ENCODE measurements at places on chromosomes 3 and 15.

DNA sequence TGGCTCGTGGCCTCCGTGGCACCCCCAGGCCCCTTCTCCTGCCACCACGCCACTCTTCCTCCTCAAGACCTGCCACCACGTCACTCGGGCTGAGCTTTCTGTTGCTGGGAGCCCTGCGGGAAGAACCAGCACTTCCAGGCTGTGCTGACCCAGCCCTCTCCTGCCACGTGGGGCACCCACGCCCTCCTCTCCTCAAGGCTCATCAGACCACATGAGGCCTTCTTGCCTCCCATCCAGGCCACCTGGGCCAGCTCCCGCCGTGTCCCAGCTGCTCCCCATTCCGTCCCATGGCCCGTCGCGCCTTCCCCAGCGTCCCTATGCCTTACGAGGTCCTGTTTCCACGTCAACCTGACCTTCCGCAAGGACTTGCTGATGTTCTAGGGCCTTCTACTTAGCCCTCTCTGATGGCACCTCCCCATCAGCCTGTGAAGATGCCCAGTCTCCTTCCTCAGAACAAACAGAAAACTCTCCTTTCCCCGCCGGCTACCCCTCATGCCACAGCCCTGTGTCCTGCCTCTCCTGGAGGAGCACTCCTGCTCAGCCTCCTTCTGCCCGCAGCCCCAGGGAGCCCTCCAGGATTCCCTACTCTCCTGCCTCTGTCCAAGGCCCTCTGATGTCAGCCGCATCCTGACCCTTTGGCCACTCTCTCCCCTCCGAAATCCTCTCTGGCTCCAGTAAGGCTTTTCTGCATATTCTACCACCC lies 71.1 kb upstream of the BLM start:
- no peak for DNase-seq

GRCh38 chr3:107882881-107883280 lies 207.9 kb downstream of the CD47 start:
- no peak for DNase-seq

DNA sequence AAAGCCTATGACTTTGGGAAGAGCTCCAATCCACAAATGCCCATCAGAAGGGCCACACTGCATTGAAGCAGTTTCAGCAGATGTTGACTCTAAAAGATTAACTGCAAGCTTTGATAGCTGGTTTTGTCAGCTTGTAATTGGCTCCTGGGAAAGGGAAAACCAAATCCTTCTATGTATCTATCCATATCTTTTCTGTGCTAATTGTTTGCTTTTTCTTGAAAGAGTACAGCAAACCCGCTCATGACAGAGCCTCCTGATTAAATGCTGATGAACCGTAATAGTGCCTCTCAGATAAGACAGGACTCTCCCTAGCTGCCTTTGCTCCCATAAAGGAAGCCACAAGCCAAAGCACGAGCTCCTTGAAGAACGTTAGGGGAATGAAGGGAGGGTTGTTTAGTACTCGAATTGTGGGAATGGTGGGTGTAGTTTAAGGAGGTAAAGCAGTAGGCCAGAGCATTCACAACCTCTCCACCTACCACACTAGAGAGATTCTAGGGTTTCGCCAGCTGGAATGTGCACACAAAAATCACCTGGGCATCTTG lies 33.6 kb upstream of the LRIG1 start:
- no peak for DNase-seq

DNA sequence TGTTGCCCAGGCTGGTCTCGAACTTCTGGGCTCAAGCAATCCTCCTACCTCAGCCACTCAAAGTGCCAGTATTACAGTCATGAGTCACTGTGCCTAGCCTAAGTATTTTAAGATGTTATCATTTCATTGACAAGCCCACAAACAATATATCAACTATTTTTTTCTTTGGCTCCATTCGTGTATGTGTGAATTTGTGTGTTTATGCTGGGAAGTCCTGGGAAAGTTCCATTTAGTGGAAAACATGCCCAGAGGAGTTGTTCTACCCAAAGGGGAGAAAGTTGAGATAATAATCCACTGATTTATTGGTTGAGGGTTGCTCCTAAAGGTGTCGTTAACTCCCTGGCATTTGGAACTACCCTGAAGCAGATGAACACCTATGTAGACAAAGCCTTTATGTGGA lies 58.8 kb downstream of the KIF9 start:
- no peak for DNase-seq

GRCh38 chr15:97903971-97904572 lies 56.4 kb upstream of the ARRDC4 start:
- DNase-seq, result peak; percentile 29

- DNase-seq, result no peak
These were observed 18.6 kb upstream of the SLC41A3 start for GRCh38 chr3:126102530-126102951.

DNA sequence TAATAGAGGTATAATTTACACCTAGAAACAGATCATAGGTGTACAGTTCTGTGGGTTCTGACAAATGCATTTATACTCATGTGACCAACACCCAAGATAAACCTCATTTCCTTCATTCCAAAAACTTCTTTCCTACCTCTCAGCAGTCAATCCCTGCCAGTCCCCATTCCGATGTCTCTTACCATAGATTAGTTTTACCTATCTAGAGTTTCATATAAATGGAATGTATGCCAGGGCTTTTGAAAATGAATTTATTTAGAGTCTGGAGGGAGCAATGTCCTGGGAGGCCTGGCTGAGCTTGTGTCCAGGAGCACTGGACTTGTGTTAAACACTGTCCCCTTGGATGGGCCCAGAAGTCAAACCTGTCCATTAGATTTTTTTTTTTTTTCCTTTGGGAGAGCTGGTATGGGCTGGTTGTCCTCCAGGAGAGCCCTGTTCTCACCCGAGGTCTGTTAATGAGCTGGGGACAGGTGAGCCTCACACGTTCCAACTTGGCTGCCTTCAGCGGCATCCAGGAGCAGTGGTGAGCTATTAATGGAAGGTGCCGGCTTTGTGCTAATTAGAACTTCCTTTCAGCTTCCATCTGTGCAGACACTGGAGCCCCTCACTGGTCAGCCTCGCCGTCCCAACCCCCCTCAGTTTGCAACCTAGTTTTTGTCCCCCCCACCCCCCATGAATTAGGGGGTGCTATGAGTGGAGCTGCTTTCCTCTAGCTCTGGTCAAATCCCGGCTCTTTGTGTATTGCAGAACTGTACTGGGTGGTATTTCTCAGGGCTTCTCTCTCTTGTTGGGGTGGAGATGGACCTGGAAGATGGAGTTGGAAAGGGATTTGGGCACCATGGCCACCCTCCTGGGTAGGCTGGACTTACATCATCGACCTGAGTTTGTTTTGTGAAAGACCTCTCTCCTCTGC lies 40.7 kb upstream of the POLG start:
- DNase-seq, result no peak

DNA sequence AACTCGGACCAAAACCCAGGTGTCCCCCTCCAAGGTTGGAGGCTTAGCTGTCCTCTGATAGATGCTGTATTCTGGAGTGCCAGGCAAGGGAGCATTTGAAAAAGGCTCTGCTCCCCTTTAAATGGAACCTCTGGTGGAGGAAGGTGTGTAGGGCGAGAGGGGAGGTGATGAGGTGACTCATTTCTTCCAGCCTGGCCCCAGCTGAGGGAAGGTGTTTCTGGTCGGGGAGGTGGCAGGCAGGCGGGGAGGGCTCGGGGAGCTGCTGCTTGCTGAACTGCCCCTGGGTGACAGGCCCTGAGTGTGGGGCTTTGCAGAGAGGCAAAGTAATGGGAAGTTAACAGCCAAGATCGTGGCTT lies 18.8 kb downstream of the PSTPIP1 start:
- no peak for DNase-seq

DNA sequence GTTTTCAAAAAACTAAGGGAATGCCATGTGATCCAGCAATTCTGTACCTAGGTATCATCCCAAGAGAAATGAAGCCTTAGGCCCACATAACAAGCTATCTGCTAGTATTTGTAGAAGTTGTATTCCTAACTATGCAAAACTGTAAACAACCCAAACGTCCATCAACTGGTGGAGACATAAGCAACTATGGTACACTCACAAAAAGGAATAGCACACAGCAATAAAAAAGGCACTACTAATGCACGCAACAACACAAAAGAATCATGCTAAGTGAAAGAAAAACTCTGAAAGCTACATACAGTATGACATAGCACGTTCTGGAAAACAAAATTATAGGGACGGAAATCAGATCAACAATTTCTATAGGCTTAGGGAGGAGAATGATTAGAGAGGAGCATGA lies 15.3 kb downstream of the USP50 start:
- DNase-seq, result no peak

GRCh38 chr15:73879426-73879825 lies 6.1 kb downstream of the TBC1D21 start:
- DNase-seq, result no peak

DNA sequence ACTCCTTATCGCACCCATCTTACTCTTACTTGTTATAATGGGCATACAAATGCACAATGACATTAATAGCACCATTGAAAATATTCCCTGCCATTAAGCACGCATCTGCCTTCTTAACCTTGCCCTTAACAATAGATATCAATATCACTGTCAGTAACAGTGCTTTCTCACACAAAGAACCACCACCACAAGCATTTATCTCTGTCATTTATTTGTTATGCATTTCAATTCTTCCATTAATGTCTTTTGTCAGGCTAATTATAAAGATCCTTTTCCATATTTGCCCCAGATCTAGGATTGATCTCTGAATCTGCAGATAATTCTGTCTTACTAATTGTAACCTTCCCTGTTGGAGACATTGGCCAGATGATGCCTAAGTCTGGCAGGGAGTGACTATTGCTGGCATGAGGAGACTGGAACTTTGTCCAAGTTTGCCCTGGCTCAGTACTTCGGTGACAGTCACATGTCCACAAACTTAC lies 419.6 kb upstream of the TGFBR2 start:
- no peak for DNase-seq

DNA sequence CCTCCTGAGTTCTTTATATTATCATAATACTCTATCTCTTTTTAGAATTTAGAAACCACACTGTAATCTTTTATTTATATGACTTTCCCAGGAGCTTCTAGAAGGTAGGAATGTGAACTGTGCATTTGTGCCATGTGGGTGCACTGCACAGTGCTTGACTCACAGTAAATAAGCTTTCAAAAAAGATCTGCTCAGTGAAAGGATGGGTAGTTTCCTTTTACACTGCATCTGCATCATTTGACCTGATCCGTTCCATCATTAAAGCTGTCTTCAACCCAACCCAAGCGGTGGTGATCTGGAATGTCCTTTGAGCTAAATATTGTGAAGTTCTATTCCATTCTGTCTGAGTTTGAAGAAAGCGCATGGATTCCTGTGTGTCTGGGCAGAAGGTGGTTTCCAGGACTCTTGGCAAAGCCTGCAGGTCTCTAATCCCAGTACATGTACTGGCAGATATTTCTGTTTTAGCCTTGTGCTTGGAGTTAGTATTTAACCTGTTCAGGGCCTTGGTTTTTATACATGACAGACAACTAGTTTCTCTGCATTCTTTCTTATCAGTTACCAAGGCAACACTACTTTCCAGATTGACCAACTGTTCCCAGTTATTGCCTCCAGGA lies 96.7 kb downstream of the DHX30 start:
- no peak for DNase-seq

DNA sequence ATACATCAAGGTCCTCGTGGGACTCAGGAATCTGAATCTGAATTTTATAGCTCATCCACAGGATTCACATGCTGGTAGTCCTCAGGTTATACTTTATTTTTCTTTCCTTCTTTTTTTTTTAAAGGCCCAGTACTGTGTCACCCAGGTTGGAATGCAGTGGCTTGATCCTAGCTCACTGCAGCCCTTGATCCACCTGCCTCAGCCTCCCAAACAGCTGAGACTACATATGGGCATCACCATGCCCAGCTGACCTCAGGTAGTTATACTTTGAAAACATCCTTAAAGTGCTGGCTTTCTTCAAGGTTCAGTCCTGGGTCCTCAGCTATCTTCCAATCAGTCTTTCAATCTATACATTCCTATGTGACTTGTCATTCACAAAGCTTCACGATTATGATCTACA lies 38.2 kb downstream of the SNX4 start:
- no peak for DNase-seq

DNA sequence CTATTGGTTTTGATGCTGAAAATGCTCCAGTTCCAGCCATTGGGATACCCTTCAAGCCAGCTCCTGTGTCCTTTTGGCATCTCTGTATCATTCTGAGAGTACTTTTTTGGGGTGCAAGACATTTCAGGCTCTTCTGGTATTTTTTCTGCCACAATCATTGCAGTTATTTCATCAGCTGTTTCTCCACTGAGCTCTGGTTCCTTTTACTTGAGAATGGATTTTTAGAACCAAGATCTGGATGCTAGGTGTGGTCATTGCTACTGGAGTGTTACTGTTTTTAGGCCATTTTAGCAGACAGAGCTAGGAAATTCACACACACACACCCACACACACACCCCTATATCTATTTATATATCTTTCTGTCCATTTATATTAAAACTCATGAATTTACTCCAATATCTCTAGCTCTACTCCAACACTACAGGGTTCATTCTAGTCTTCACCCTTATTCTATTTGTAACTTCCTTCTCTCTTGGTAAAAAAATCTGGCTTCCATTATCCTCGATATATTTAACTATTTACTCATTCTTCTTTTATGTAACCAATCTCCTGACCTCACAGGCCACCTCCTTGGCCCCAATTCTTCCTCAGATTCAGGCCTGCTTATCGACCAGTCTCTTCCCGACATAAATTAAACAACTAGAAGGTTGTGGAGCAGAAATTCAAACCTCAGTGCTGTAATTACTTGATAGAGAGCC lies 17.0 kb downstream of the SLC35G2 start:
- no peak for DNase-seq

DNA sequence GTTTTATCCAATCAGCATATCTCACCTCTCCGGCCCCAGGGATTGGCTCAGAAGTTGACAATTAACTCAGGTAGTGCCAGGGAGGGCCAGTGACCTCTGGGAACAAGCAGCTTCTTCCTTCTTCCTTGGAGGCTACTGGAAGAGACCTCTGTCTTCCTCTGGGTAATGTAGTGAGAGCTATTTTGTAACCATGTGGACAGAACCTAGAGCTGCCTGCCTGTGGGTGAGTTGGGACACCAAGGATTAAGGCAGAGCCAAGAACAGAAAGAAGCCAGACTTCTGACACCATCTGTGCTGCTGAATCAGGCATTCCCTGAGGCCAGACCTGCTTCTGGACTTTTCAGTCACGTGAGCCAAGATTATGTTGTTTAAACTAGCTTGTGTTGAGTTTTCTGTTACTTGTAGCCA lies 5.9 kb upstream of the NDUFAF1 start:
- no peak for DNase-seq

DNA sequence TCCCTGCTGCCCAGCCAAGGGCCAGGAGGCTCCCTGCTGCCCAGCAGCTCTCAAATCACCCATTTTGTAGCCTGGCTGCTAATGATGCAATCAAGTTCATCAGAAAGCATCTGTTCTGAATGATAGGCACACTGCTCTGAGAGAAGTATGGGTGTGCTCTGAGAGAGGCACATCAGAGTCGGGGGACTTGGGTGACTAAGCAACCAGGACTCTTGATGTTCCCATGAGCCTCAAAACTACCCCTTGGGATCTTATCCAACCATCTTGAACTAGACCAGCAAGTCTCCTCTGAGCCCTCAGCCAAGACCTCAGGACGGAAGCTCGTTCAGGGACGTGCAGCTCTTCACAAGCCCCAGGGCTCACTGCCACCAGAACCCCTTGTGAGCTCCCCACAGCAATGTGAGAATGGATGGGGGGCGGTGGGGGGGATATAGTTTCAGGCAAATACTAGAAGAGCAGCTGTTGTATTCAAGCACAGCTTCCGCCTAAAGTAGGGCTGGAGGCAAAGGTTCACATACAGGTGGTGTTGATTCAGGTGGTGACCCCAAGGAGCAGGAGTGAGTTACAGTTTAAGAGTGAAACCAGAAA lies 52.2 kb upstream of the HES1 start:
- DNase-seq, result no peak

All from fibroblast of skin of left biceps (primary cell).